GM23248 (cell line): ENCODE measurements at places on chromosomes 3 and 15.
A peak's percentile ranks its signal among the peaks of the same experiment; 100 is the strongest.

GRCh38 chr15:65057549-65057940, 10.2 kb downstream of the RASL12 start:
- DNase-seq, result no peak

DNA sequence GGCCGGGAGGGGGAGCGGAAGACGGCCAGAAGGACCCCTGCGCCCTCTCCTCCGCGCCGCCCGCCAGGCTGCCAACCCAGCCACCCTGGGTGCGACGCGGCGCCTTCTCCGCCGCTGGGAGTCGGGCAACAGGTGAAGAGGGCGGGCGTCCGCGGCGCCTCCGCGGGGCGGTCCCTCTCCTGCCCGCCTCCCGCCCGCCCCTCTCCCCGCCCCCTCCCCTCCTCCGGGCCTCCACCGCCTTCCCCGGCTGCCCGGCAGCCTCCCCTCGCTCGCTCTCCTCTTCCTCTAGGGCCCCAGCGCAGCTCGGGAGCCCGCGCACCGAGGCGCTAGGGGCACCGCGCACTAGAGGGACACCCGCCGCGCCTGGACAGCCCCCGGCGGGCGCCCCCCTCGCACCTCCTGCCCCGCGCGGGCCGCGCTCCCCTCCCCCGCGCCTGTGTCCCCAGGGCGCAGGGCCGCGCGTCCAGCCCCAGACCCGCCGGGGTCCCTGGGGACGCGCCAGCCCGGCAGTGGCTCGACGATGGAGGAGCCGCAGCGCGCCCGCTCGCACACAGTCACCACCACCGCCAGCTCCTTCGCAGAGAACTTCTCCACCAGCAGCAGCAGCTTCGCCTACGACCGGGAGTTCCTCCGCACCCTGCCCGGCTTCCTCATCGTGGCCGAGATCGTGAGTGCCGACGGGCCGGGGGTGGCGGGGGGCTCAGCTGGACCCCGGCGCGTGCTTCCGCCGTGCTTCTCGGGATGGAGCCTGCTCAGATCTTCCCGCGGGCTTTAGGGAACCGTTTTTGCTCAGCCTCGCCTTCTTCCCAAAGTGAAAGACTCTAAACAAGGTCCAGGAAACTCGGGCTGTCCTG, at the start of gene CMTM8:
CMTM8 (plus strand) TSS at position 228 of the 854 bp plus-strand sequence; CDS start at position 521, 293 bp downstream.
- peak; percentile 58 for DNase-seq

DNA sequence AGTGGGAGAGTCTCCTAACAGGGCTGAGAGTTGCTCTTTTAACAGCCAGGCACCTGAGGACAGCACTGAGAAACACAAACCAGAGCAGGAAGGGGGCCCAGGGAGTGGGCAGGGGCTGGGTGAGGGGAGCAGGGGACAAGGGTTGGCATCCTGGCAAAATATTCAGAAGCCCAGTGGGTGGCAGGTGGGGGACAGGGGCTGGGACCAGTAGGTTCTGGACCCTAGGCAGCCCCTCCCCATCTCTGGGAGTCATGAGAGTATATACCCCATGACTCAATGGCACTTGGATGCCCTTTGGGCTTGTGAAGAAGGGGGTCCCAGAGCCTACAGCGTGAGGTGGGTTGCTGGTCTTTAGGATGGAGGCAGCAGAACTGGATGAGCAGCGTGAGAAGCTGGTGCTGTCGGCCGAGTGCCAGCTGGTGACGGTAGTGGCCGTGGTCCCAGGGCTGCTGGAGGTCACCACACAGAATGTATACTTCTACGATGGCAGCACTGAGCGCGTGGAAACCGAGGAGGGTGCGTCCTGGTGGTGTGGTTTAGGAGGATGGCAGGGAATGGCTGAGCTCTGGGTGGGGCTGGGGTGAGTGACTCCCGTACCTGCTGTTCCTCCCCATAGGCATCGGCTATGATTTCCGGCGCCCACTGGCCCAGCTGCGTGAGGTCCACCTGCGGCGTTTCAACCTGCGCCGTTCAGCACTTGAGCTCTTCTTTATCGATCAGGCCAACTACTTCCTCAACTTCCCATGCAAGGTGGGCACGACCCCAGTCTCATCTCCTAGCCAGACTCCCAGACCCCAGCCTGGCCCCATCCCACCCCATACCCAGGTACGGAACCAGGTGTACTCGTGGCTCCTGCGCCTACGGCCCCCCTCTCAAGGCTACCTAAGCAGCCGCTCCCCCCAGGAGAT, 24.2 kb downstream of the NBEAL2 start:
- DNase-seq, result no peak

DNA sequence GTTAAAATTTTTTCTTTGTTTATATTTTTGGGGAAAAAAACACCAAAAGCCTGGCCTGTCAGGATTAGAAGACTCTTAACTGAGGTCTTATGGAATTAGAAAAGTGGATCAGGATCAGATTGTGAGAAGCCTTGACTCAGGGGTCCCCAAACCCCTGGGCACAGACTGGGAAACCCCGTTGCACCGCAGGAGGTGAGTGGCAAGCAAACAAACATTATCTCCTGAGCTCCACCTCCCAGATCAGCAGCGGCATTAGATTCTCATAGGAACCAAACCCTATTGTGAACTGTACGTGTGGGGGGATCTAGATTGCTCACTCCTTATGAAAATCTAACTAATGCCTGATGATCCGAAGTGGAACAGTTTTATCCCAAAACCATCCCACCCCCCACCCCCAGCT, 117.2 kb downstream of the TCF12 start:
- no peak for DNase-seq

DNA sequence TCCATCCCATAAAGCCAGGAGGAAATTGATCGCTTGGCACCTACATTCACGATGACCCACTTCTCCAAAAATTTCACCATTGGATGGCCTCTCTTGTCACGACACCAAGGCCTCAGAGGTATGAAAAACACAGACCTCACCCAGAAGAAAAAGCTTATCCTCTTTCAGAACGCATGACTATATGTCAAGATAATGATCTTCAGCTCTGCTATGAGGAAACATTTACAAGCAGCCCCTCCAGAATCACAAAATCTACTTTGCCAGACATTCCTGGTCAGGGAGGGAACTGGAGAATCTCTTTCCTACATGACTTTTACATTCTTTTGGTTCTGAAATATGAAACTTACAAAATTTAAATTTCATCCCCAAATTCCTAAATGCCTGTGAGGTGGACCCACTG, 122.7 kb downstream of the WNT5A start:
- peak; percentile 69 for DNase-seq

DNA sequence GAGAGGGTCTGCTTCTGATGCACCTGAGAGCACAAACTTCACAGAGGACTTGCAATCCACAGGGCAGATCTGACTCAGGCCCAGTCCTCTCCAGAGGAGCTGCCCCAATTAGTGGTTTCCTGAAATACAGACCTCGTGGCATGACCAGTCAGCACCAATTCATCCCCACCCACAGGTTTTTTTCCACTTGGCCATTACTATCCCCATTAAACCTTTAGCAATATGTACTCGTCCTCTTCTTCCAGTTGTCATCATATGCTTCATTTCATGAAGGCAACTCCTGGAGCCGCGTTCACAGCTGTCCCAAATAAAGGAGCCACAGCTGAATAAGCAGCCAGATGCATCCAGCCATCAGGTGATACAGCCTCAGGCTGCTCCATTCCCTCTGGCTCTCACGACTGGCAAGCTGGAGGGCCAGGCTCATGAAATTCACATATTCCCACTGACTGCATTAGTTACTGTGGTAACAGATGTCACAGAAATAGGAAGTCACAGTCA, 163.1 kb downstream of the FMN1 start:
- DNase-seq, result peak; percentile 95

- no peak for DNase-seq
These were observed 141.2 kb downstream of the NUP210 start for GRCh38 chr3:13278783-13279531.

DNA sequence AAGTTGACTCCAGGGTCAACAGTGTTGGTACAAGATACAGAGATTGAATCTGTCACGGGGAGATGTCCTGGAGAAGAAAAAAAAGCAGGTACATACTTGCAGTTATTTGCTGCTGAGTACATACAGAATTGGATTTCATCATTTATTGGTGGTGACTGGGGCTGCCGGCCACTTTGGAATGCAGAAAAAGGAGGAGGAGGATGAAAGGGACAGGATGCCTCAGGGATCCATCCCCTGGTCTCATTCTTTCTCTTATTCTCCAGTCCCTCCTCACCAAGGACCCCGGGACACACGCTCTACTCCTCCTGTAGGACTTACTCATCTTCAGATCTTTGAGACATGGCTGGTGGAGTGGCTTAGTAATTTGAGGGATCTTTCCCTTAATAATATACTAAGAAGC, 30.0 kb upstream of the MEIS2 start:
- peak; percentile 27 for DNase-seq

DNA sequence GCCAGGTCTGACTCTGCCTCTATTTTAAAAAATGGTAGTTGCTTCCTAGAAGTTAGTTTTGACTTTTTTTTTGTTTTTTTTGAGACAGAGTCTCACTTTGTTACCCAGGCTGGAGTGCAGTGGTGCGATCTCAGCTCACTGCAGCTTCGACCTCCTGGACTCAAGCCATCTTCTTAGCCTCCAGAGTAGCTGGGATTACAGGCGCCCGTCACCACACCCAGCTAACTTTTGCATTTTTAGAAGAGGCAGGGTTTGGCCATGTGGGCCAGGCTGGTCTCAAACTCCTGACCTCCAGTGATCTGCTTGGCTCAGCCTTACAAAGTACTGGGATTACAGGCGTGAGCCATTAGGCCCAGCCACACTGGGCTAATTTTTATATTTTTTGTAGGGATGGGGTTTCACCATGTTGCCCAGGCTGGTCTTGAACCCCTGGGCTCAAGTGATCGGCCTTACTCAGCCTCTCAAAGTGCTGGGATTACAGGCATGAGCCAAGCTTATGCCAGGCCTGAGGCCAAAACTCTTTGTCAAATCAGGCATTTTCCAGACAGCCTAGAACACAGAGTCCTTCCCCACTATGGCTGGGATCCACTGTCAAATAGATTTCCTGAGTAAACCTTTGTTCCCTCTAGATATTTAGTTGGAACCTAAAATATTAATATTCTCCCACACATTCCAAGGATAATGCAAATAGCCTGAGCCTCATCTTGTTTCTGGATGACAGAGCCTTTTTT, 13.7 kb downstream of the C3orf62 start:
- no peak for DNase-seq

DNA sequence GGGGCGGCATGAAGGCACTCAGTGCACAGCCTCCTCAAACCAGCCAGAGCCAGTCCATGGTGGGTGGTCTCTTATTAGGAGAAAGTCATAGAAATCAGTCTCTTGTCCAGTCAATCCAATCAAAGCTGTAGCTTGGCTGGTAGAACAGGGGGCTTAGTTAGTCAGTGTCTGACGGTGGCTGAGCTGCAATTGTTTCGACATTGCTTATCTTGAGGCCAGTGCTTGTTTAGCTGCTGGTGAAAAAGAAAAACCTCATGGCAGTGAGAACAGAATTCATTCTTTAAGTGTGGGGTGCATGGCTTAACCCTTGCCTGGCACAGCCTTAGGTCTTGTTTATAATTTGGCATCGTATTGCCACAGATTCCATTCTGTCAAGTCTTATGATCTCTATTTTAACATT, 53.9 kb downstream of the FGD5 start:
- no peak for DNase-seq

- peak; percentile 82 for DNase-seq
These were observed 2.1 kb upstream of the ANXA2 start for GRCh38 chr15:60399931-60400330.

DNA sequence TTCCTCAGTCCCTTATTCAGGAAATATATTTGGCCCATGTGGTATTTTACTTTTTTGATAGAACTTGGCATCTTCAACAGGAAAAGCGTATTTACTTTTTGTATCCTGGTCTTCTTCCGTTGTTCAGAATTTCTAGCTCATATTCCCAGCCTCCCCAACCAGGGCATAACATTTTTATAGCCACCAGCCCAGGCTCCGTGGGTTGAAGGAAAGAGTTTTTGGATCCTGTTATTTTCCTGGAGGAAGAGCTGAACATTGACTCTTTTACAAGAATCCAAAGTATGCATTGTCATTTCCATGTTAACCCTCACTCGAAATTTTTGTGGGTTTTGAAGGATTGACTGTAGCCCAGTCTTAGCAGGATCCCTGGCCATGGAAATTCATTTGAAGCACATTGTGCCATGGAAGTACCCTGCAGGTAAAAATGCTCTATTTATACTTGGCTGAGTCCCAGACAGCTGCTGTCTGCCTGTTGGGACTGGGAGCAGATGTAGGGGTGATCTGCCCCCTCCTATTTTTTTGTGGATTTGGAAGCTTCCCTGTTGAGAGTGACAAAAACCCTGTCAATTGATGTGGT, 98.8 kb downstream of the AKAP13 start:
- peak; percentile 69 for DNase-seq

- no peak for DNase-seq
These were observed 106.7 kb downstream of the MYO5A start for GRCh38 chr15:52422001-52422400.

DNA sequence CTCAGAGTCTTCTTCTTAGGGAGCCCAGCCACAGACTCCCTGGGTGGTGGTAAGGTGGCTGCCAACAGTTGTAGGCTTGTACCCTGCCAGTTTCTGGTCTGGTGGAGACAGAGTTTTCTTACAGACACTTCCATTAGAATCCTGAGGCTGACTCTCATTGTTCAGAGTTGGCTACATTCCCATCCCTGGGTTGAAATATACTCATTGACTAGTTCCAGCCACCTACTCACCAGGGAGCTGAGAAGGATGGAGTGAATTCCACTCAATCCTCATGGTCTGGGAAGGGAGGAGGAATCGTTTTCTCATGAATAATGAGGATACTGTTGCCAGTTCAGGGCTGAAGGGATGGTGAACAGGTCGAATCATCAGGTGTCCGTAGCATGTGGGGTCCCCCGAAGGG, 226.5 kb upstream of the PROK2 start:
- DNase-seq, result peak; percentile 96
